ENCODE measurements at places on chromosomes 2 and 18.

DNA sequence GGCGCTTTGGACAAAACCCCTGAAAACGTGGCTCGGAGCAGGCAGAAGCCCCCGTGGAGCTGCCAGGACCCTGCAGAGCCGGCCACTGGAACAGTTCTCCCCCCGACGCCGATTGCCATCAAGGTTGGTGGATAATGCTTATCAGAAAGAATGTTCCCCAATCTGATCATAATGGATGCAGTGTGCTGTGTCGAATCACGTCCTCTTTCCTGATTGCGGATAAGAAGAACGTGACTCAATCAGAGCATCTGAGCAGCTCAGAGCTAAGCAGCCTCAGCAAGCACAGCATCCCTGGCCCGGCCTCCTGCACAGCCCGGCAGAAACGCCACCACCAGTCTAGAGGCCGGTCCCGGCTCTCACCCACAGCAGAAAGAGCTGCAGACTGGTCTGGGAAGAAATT lies 488.0 kb downstream of the EIPR1 start:
- no peak for DNase-seq

DNA sequence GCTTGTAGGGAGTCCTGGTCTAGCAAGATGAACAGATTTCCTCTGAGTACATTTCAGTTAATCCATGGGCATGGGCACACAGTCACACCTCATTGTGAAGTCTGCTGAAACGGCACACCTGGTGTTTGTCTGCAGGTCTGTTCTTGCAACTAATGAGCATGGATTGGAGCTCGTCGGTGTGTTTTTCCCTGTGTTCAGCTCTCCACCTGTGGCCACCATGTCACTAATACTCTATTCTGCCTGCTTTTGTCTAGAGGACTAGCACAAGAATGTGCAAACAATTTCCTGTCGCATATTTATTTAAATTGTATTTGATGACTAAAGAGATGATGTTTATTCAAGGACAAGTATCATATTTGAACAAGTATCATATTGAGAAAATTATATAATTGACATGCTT lies 24.5 kb upstream of the PPP4R1 start:
- no peak for DNase-seq

DNA sequence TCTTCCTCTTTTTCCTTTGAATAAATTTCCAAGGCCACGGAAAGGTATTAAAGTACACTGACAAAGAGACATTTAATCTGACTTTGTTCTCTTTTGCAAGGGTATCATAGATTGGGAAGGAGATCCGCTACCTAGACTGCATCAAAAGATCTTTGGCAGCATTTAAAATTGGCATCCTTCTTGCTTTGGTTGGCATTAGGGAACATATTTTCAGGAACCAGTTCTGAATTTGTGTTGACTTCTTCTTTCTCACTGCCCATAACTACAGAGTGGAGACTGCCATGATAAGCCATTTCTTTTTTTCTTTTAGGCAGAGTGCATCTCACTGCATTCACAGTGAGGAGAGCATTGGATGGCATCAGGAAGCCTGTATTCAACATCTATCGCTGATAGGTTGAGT lies 83.4 kb downstream of the DOCK10 start:
- DNase-seq: no peak

DNA sequence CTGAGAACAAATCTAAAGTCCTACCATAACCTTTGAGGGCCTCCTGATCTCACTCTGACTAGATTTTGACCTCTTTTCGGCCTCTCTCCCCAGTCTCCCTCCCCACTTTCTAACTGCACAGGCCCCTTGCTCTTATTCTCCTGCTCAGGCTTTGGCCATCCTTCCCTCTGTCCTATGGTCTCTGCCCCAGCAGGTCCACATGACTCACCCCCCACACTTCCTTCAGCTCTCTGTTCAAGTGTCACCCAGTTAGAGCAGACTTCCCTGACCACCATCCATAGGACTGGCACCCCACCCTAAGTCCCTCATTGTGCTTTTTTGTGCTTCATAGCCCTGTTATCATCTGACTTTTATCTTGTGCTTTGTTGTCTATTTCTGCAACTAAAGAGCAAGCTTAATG lies 41.2 kb upstream of the NT5C1B start:
- no peak for DNase-seq

- no peak for DNase-seq
Measured at GRCh38 chr18:427005-427404, 73.5 kb downstream of the COLEC12 start.

DNA sequence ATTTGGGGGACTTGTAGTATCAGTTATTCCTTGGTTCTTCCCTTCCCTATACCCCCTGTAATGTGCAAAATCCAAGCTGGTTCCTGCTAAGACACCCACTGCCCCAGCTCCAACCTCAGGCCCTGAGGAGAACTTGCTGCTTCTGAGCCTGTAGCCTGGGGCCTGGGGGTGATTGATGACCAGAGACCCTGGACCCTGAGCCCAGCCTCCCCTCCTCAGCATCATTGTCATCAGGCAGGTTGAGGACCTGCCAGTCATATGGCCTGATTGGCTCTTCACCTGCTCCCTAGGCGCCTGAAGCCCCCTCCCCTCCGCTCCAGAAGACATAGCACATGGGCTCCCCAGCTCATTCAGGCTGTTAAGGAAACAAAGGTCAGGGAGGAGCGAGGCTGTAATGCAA lies 73.8 kb upstream of the YWHAQ start:
- no peak for DNase-seq
